ENCODE measurements at places on chromosomes 3 and 15.

GRCh38 chr15:94306700-94307650, 75.6 kb downstream of the MCTP2 start:
- peak; percentile 7 for DNase-seq

DNA sequence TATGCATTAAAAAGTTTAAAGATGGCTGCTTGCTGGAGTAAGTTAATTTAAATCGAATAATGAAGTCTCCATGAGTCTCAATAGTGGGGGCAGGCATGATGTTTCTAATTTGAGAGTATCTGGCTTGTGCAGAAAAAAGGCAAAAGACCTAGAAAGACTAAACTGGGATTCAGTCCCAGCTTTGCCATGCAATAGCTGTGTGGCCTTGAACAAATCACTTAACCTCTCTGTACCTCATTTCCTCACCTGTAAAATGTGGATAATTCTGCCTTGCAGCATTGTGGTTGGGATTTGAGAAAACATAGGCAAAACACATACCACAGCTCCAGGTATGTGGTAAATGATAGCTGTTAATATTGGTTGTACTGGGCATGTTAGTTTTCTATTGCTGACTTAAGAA, 8.6 kb downstream of the LXN start:
- DNase-seq, result no peak

GRCh38 chr3:65843732-65844131, 195.0 kb downstream of the MAGI1 start:
- DNase-seq, result no peak

GRCh38 chr3:127442506-127442905, 148.0 kb downstream of the TPRA1 start:
- no peak for DNase-seq

DNA sequence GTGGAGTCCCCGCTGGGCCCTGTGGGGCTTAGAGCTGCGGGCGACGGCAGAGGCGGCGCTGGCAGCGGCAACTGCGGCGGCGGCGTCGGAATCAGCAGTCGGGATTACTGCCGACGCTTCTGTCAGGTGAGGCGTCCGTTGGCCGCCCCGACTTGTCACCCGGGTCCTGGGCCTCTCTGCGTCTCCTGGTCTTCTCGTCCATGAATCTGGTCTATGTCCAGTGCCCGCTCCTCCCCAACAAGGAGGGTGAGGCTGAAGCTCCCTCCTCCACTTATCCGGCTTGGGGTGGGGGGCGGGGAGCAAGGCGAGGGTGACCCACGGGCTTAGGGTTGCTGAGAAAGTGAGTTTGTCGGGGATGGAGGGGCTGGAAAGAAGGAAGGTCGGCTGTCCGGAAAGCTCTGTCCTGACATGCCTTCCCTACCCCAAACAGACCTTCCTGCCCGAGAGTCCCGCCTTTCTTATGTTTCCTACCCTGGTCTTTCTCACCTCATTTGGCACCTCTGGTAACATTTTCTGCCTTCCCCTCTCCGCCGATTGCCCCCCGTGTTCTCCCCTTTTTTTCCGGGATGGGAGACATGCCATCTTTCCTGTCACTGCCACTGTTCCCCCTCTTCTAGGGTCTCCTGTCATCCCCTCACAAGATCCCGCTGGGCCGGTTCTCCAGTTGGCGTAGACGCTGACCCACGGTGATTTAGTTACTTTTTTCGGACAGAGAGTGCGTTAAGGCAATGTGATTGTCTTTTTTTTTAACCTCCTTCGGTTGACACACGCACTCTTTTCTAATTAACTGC, 520 bp downstream of the ZNF654 start:
- DNase-seq, result peak; percentile 28

DNA sequence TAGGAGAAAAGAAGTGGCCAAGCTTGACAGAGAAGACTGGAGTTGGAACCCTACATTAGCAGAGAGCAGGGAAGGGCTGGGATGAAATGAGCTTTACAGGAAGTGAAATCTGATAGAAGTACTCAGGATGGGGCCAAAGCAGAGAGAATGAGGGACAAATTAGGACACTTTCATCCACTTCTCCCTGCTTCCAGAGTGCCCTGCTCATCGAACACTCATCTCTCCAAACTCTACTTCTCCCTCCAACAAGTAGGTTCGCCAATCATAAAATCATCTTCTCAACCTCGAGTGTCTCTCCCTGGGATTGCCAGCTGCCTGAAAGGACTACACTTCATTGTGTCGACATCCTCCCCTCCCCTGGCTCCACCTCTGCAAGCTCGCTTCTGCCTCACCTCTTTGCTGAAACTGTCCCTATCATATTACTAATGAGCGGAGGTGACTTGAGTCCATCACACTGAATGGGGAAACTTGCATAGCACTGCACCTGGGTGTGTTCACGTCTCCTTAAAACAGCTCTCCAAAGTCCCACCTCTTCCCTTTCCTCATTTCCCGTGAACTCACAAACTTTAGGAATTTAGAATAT, 365.8 kb downstream of the FOXP1 start:
- no peak for DNase-seq

DNA sequence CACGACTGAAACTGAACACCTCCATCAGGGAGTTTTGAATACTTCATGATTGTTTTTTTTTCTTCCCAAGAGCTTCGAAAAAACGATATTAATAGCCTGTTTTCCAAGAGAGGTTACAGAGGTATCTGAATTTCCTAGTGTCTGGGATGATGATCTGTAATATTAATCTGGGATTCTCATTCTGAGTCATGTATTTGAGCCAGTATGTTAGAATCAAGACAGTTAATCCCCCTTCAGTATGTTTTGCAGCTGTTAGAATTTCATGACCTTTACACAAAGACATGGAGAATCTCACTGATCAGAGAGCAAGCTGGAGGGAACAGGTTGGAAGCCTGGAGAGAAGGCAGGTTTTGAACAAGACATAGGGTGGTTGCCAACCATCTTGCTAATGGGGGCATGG, 234.5 kb upstream of the GAP43 start:
- no peak for DNase-seq

GRCh38 chr3:57287205-57287604, 5.3 kb downstream of the ASB14 start:
- DNase-seq, result no peak

DNA sequence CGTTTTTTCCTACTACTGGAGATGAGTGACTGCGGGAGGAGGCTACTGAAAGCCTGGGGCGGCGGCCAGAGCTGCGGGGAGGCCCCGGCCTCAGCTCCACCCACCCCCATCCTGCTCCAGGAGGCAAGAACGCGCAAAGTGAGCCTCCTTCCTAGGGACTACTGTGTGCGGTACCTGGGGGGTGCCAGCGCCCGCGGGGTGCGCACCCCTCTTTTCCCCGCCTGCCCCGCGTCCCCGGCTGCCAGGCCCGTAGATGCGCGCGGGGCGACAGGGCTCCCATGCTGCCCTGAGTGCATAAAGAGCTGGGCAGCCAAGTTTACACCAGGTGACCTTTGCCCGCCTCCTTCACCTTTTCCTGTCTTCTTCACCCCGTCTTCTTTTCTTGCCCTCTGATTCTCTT, 2.5 kb upstream of the USF3 start:
- no peak for DNase-seq

GRCh38 chr15:68618908-68619698, 40.3 kb downstream of the CORO2B start:
- DNase-seq, result no peak

DNA sequence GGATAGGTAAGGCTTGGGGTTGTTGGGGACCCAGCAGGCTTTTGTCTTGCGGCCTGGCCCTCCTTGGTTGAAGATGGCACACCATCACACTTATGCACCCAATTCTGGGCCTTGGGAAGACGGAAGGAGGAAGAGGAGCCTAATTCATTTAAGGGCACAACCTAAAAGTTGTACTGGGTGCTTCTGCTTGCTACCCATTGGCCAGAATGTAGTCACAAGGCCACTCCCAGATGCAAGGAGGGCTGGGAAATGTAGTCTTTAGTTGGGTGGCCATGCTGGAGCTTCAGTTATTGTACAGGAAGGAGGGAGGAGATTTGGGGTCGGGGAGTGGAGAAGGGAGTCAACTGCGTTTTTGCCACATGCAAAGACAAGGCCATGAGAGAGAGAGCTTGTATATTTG, 109.2 kb downstream of the TMEM266 start:
- DNase-seq, result peak; percentile 56

- no peak for DNase-seq
Measured at GRCh38 chr3:136708333-136708985, 43.7 kb downstream of the STAG1 start.

Measured in Kasumi-1 (cell line).